CD4-positive, alpha-beta T cell treated with Interleukin-17A for 1 hour (primary cell): ENCODE measurements at places on chromosomes 7 and 10.
A peak's percentile ranks its signal among the peaks of the same experiment; 100 is the strongest.

DNA sequence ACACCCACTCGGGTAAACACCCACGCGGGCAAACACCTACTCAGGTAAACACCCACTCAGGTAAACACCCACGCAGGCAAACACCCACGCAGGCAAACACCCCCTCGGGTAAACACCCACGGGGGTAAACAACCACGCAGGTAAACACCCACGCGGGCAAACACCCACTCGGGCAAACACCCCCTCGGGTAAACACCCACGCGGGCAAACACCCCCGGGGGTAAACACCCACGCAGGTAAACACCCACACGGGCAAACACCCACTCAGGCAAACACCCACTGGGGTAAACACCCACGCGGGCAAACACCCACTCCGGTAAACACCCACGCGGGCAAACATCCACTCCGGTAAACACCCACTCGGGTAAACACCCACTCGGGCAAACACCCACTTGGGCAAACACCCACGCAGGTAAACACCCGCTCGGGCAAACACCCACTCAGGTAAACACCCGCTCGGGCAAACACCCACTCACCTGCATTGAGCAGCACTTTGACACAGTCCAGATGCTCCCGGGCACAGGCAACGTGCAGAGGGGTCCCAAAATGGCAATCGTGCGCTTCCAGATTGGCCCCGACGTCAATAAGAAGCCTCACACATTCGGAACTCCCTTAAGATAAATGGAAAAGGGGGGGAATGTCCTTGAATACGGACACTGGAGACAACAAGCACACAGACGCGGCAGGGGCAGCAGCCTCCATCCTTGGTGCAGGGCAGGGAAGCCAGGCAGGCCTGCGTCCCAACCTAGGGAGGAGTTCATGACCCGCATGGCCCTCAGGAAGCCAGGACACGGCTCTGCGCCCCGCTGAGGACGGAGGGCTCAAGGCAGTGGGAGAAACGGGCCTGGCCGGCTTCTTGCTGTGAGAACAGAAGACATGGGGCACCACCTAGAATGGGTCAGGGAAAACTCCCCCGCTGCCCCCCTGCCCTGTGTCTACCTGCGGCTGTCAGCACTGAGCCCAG lies 17.6 kb downstream of the ASB13 start:
- no peak for DNase-seq

DNA sequence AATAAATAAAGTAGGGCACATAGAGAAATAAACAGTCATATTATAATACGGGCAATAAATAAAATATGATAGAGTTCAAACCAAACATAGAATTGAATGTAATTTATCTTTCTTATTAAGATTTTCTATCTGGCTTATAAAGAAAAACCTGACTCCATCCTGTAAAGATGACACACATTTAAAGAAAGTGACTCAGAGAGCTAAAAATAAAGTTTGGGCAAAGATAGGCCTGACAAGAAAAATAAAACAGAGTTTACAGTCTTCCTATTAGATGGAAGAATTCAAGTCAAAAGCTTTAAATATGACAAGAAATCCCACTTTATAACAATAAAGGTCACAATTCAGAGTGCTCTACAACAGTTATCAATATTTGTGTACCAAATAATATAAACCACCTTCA lies 580.6 kb downstream of the PHTF2 start:
- DNase-seq = no peak

- no peak for DNase-seq
Measured at GRCh38 chr7:140966561-140967233, 42.0 kb upstream of the BRAF start.

- DNase-seq = no peak
Measured at GRCh38 chr10:93806903-93807302, 49.2 kb downstream of the LGI1 start.

DNA sequence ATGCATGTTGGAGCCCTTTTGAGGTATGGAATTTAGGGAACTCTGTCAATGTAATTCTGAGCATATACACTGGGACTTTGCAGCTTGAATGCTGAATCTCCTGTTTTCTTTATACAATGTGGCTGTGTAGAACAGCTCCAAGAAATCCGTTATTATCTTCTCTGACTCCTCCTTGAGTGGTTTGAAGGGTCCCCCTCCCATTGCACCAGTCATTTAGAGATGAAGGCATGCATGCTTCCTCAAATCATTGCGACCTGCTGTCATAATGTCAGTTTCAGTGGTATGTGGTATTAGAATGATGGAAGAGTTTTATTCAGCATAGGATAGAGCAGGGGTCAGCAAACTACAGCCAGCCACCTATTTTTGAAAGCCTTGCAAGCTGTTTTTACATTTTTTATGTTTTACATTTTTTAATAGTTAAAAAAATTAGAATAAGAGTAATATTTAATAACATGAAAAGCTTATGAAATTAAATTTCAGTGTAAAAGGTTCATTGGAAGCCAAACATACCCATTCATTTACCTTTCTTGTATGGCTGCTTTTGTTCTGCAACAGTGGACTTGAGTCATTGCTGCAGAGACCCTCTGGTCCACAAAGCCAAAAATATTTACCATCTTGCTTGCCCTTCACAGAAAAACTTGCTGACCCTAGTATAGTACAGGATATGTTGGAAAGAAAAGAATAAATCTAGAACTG lies 8.1 kb downstream of the STK17A start:
- no peak for DNase-seq

DNA sequence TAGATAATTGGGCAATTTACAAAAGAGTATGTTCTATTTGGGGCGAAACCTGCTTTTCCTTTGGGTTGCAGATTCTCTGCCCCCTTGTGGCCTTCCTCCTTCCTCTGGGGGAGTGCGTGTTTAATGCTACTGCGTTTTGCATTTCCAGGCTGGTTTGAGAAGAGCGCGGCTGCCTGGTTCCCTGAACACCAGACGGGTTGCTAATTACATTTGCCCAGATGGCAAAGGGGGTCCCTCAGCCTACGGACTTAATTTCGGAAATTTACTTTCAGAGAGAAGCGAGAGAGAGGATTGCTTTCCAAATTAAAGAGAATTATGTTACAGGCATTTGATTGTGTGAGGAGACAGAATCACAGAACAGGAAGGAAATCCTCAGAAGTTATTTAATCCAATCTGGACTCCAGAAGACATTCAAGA lies 91.9 kb upstream of the JAZF1 start:
- peak; percentile 37 for DNase-seq

- DNase-seq = no peak
Measured at GRCh38 chr10:24390746-24391145, 181.8 kb downstream of the KIAA1217 start.

DNA sequence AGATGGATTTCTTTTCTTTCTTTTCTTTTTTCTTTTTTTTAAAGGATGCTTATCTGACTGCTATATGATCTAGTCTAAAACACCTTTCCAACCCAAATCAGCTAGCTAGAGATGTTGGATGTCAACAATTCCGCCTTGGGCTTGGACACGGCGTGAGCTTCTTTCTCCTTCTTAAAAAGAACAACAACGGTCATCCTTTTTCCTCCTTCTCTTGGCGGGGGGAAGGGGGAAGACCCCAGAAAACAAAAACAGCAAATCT lies 1.0 kb downstream of the BEND7 start:
- DNase-seq = no peak

- no peak for DNase-seq
Measured at GRCh38 chr7:25718596-25718995, 433.4 kb upstream of the NFE2L3 start.
